ENCODE measurements at places on chromosomes 5 and 9.

DNA sequence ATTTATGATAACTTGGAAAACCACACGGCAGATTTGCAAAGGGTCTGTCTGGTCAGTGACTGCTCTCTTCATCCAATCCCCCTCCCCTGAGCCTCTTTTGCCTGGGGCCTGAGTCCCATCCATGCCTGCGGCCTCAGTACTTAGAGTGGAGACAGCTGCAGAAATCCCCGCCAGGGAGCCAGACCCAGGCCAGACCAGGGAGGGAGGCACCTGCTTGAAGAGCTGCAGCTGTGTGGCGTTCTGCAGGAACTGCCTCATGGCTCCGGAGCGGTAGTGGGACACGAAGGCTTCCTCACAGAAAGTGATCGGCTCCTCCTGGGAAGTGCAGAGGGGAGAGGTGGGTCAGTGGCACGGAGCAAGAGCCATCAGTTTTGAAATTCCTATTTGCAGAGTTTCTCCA is 101.6 kb downstream of the CRB2 start:
- no peak for DNase-seq

DNA sequence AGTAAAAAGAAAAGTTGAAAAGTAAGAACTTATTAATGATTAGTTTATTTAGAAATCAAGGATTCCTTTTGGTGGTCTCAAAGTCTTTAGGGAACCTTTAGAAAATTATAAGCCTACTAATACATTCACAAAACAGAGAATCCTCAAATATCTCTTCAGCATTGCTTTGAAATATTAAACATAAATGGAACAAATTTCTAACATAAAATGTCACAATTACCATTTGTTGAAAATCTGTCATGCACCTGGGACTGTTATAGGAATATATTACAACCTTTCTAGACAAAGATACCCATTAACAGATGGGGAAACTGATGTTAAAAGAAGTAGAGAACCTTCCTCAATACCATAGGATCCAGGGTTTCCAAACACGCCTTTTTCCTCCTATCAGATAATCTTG is 83.2 kb downstream of the LHFPL2 start:
- no peak for DNase-seq

GRCh38 chr9:38186404-38187115 is 117.5 kb upstream of the SHB start:
- DNase-seq: peak; percentile 81

- no peak for DNase-seq
Measured at GRCh38 chr9:8724284-8725018, 924.9 kb upstream of the DMAC1 start.

DNA sequence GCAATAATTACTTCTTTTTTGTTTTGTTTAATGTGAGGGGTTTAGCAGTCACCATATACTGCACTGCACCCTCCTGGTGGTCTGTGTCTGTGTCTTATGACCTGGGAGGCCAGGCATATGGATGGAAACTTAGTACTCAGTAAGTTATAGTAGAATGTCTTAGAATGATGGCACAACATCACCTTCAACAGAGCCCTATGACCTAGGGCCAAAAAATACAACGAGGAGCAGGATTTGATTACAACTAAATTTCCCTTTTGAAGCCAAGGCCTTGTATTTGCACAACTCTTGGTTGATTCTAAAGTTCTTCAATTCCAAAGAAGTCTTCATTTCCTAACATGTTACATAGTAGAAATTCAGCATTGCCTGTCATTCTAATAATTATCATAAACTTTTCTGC is 422.1 kb upstream of the PIK3R1 start:
- no peak for DNase-seq

GRCh38 chr5:154593071-154593470 is 115.0 kb upstream of the HAND1 start:
- DNase-seq: no peak

- peak; percentile 22 for DNase-seq
Measured at GRCh38 chr5:121982146-121982892, 20.5 kb downstream of the SRFBP1 start.

DNA sequence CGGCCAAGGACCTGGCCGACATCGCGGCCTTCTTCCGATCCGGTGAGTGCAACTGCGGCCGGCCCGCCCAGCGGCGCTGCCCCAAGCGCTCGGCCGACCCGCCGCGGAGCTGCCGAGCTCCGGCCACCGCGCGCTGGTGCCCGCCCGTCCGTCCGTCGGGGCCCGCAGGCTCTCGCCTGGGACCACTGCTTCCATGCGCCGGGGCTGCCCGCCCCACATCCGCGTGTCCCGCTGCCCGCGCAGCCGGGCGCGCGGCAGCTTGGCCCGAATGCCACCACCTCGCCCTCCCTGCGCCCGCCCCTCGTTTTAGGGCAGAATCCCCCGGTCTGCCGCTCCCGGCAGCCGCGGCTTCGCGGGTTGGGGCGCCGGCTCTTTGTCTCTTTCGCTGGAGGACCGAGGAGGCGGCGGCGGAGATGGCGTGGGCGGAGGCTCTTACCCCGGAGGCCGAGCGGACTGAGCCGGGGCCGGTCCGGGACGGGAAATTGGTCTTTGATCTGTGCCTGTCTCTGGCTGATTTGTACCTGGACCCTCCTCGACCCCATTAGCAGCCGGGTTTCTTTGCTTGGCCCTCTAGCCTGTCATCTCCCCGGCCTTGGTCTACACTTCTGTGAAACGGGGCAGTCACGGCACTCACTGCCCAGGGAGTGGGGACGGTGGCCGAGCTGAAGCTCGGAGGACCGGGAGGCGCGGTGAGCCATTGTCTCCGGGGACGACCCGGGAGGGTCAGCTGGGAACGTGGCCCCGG is 871 bp downstream of the TRIO start:
- DNase-seq: peak; percentile 41

DNA sequence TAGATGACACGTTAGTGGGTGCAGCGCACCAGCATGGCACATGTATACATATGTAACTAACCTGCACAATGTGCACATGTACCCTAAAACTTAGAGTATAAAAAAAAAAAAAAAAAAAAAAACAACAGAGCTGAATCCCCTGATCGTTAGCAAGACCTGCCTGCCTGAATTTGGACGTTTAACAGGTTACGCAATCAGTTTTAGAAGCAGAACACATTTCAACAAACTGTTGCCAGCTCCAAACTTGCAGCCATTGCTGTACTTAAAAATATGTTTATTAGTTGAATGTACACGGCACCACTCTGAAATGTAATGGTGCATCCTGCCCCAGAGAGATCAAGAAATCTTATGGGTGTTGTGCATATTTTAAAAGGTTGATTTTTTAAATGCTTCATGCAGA is 680.0 kb downstream of the TLE4 start:
- no peak for DNase-seq

GRCh38 chr5:151086192-151086869 is 5.5 kb upstream of the TNIP1 start:
- DNase-seq: no peak

- DNase-seq: no peak
Measured at GRCh38 chr9:74499111-74499601, 2.0 kb downstream of the RORB start.

DNA sequence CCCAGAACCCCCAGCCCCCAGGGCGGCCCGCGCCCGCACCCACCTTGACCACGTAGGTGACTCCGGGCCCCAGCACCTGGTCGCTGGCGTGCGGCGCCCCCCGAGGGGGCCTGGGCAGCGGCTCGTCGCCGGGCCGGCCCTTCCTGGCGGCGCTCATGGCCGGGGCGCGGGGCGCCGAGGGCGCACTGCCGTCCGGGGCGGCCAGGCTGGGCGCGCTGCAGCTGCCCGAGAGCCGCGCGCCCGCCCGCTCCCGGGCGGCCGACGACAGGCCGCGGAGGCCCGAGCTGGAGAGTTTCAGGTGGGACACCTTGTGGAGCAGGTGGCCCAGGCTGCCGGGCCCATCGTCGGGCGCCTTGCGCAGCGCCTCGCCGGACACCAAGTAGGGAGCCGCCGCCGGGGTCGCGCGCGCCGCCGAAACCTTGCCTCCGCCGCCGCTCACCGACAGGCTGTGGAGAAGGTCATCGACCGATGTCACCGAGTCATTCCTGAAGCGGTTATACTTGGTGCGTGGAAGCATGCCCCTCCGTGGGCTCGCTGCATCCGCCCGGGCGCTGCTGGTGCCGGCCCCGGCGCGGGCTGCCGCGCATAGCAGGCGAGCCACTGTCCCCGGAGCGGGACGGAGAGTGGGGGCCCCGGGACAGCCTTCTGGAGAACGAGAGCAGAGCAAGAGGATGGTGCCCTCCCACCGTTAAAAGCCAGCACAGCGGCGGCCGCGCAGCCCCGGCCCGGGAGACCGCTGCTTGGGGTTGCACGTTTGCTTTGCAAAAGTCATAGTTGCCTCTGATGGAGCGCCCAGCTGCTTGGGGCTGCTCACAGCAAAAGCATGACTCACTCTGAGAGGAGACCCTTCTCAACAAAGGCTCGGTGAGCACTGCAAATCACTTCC is at the start of gene SHC3:
TSS of gene SHC3 (minus strand) at position 875 of the 886 bp plus-strand sequence. CDS start at position 517, 358 bp downstream.
- DNase-seq: peak; percentile 11

GRCh38 chr5:76601470-76601869 is 21.7 kb downstream of the F2RL2 start:
- DNase-seq: peak; percentile 79

DNA sequence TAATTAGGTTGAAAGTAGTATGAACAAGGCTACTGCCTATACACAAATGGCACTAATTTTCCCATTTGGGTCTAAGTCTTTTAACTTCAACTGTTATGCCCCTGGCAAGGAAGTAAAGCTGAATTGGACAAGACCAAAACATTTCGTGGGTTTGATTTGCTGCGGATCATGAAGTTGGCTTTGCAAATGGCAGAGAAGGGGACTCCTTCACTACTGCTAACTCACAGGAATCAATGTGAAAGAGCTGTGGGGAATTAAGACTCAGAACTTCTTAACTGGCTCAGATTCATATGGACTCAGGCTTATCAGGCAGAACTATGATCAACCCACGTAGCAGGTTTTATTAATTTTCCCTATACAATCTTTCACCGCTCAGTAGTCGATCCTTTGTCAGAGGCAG is 73.8 kb upstream of the IFNE start:
- DNase-seq: peak; percentile 31

GRCh38 chr5:51960617-51961121 is 577.4 kb downstream of the ISL1 start:
- peak; percentile 20 for DNase-seq

GRCh38 chr9:35776018-35776417 is 15.4 kb upstream of the NPR2 start:
- no peak for DNase-seq

DNA sequence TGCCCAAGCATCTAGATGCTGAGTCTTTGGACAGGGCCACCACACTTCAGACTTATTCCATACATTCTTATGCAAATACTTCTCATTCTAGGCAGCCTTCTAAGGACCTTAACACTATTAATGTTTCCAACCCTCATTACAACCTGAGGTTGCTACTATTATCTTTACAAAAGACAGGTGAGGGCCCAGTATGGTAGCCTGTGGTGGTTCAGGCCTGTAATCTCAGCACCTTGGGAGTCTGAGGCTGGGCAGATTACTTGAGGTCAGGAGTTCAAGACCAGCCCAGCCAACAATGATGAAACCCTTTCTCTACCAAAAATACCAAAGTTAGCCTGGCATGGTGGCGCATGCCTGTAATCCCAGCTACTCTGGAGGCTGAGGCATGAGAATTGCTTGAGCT is 16.2 kb downstream of the ZFP62 start:
- no peak for DNase-seq

GRCh38 chr5:149227168-149227826 is 44.4 kb upstream of the AFAP1L1 start:
- DNase-seq: peak; percentile 73

DNA sequence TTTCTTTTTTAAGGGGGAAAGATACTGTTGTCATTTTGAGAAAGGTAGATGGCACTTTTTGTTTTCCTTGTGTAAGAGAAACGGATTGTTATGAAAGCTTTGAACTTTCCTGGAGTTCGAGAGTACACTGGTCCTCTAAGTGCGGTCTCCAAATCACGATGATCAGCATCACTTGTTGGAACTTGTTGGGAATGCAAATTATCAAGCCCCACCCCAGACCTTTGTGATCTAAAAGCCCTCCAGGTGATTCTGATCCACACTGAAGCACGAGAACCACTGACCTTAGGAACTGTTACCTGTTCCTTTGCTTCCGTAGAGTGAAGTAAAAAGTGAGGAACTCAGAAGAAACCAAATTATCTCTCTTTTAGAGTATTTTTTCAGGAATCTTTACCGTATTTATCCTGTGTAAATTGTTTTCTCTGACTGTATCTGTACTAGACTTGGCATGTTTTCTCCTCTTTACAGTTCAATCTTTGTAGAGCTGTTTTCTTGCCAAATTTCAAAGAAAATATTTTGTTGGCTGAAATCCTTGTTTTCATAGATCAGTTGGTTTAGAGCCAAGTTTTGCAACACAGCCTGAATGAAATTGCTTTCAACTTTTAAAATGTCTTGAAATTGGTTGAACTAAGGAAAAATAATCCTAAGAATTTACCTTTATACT is 4.0 kb downstream of the MAT2B start:
- peak; percentile 70 for DNase-seq

- no peak for DNase-seq
Measured at GRCh38 chr5:123721675-123722276, 209.8 kb downstream of the CSNK1G3 start.

- no peak for DNase-seq
Measured at GRCh38 chr5:120706877-120707276, 242.8 kb downstream of the PRR16 start.

GRCh38 chr5:92002721-92003274 is 619.7 kb upstream of the ARRDC3 start:
- no peak for DNase-seq

DNA sequence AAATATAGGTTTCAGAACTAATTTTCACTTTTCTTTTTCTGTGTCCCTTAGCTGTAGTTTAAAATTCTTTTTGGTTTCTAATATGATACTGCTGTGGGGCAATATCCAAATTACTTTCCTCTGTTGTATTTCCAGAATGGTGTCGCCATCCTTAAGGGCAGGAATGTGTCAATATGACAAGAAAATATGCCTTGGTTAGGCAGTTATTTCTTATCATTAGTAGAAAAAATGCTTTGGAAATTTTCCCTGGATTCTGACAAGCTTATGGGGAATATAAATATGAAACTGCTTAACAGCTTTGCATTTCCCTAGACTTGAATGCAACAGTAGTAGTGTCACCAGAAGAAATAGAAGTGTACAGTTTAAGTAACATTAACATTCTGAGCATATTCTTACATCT is 29.4 kb downstream of the ANKRD34B start:
- DNase-seq: no peak

GRCh38 chr9:137307255-137308056 is 5.4 kb upstream of the NRARP start:
- DNase-seq: no peak

GRCh38 chr5:1031306-1031959 is 22.8 kb downstream of the NKD2 start:
- no peak for DNase-seq

Data from lung microvascular endothelial cell (primary cell).